ENCODE measurements at places on chromosomes 7 and 10. TPM values are rescaled to one million over a fixed set of nuclear protein-coding genes. Genes with fewer than 3 reads are reported as not detected.

GRCh38 chr10:128125416-128125943 is 743 bp downstream of the MKI67 start:
- no peak for DNase-seq

GRCh38 chr7:117084286-117084685 is 131.0 kb downstream of the ST7 start:
- no peak for DNase-seq

CHST3 gene
- total RNA-seq, result 10.0 TPM

DNA sequence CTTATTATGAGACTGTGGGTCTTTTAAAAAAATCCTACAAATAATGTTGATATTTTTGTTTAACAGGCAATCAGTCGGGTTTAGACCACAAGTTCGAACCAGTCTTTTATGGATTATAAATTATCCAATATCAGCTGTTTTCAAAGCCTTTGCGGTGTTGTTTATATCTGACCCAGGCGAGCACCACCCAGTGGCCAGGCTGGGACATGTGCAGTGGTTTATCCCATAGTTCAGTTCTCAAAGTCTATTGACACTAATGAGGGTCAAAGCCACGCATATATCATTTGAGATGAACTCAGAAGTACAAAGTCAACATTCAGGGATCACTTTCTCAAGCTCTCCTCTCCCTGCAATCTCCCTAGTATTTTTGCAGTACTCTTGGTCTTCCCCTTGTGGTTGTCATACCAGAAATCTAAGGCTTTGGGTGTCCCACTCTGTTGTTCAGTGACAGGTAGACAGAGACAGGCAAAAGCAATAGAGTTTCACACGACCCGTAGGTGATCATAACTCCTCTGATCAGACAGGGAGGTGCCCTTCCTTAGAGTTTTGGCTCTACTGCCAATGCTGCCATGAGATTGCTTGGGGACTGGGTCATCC is 117.4 kb upstream of the POM121L12 start:
- DNase-seq, result no peak

DNA sequence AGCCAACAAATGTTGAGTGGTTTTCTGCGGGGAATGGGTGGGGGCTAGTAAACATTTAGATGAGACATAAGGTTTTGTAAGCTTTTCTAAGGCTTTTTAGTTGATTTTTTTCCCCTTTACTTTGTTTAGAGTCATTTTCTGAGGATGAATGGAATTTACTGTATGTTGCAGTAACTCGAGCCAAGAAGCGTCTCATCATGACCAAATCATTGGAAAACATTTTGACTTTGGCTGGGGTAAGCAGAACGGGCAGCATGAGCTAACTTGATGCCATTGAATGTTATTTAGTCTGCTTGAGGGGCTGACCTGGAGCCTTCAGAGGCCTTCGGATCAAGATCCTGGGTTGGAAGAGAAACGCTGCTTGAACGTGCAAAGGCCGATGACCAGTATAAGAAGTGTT is 37.3 kb downstream of the FBH1 start:
- DNase-seq, result no peak

OPN1SW gene
- not detected for total RNA-seq

PNLIPRP3 gene
- total RNA-seq, result not detected

TRIM50 gene
- total RNA-seq, result not detected

DNA sequence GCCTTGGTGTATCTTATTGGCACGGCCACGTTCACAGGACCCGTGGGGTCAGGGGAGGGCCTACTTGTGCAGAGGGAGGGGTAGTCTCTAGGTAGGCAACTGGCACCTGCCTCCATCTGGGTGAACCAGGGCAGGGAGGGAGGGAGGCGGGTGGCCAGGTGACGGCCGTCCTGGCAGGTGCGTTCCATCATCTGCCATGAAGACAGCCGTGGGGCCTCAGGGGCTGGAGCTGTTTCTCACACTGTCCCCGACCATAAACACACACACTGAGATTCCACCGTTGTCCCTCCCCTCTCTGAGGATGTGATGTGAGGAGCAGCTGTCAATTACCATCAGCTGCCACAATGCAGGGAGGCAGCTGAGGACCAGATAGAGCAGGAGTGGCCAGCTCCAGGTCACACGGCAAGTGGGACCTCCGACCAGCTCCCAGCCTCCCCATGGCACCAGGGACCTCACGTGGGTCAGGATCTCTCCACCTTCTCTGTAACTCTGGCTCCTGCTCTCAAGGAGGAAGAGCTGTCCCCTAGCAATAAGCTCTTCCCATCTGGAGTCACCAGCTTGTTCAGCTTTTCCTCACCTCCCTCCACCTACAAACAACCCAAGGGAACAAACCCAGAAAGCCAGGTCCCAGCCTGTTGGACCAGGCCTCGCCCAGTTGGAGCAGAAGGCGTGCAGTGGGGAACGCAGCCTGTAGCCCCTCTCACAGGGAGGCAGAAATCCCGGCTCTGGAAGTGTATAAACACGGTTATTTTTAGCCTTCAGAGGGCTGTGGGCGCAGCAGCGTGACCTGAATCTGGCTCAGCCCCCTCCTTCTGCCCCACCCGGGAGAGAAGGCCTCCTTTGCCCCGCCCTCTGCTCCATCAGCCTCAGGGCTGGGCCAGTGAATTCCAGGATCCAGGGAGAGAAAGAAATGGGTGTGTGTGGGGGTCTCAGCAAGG is 33.1 kb downstream of the ZMIZ1 start:
- DNase-seq, result no peak

PLEKHS1 gene
- total RNA-seq, result 0.09 TPM
